Midbrain (tissue), 1 donor: ENCODE measurements at places on chromosomes 7 and 10.

- DNase-seq = no peak
Measured at GRCh38 chr7:29228289-29229011, 33.9 kb downstream of the CHN2 start.

DNA sequence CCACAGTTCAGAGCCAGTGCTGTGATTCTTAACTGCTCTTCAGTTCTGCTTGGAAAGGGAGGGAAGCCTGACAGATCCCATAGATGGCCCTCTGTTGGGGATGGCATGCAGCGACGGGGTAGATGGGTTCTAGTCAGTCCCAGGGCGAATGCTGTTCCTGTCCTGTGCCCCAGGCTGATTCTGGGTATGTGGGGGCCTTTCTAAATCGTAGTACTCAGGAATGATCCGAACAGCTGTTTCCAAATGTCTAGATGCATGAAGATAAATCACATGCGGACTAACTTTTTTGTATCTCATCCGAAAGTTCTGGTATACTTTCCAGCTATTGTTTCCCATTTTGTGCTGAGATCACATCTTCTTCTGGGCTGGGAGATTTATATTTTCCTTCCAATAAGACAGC, 186.0 kb upstream of the MKI67 start:
- DNase-seq = no peak

DNA sequence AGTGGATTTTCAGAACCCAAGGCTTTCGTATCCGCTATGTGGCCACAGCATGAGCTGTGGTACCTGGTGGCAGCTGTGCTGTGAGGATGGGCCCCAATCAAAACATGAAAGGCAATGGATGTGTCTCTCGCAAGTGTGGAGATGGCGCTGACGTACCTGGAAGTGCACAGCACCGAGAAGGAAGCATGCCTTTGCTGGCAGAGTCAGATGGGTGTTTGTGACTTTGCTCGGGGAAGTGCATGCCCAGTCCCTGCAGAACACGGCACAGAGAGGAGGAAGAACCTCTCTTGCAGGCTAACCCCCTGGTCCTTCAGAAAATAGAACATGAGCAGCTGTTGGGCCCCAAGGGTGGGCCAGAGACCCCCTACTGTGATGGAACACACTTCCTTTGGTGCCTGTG, 654.1 kb upstream of the ZWINT start:
- DNase-seq = no peak

- no peak for DNase-seq
Measured at GRCh38 chr10:102605712-102606111, 38.6 kb upstream of the TRIM8 start.

DNA sequence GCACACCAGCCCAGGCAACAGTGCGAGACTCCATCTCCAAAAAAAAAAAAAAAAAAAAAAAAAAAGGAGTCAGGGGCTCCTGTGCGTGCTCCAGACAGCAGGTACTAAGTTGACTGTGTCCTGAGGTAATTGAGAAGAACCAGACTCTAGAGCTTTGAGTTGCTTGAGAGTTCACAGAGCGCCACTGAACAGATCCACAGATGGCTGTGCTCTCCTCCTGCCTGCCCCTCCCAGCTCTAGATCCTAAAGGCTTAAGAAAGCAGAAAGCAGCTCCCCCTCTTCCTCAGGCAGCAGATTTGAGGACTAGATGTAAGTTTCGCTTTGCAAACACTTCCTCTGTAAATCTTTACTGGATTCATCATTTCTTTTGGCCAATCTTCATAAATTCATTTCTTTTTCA, 38.7 kb downstream of the SHH start:
- DNase-seq = no peak

- DNase-seq = no peak
Measured at GRCh38 chr10:30294476-30295240, 54.4 kb downstream of the MTPAP start.
